Activated T-helper 1 cell treated with anti-CD3 and anti-CD28 coated beads, Interleukin-12 subunit alpha, Interleukin-12 subunit beta, Interleukin-2, Interleukin-4 antibody, amounts not matched to agents 30 ng/mL and 10 ng/mL and 1 ng/mL, durations not matched to agents 14 hours and 24 hours and 36 hours (primary cell): ENCODE measurements at places on chromosomes 12 and 14. TPM values are rescaled to one million over a fixed set of nuclear protein-coding genes. Genes with fewer than 3 reads are reported as not detected.

- DNase-seq = no peak
Observed at GRCh38 chr14:91116913-91117588, 3.2 kb downstream of the DGLUCY start.

KRT79 gene
- not detected in 2 replicates for total RNA-seq

- no peak for DNase-seq
Observed at GRCh38 chr12:92726850-92727249, 24.1 kb downstream of the PLEKHG7 start.

DNA sequence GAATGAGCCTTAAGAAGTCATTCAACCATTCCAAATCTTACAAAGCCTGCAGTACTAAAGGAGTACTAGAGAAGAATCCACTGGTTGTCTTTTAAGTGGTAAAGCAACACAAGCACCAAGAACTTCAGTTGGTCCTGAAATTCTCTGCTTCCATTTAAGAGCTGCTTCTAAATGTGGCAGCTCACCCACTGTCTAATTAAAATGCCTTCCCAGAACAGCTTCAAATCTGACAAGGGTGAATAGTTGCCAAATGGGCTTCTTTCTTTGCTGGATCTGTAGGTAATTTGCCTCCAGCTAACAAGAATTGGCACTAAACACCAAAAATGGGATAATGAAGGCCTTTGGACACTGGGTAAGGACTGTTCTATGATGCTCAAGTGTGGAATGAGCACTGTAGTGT, 72.2 kb upstream of the NAP1L1 start:
- DNase-seq = no peak
